ENCODE measurements at places on chromosomes 5 and 9.

- no peak for DNase-seq
Measured at GRCh38 chr5:104702212-104702611, 1139.6 kb upstream of the NUDT12 start.

DNA sequence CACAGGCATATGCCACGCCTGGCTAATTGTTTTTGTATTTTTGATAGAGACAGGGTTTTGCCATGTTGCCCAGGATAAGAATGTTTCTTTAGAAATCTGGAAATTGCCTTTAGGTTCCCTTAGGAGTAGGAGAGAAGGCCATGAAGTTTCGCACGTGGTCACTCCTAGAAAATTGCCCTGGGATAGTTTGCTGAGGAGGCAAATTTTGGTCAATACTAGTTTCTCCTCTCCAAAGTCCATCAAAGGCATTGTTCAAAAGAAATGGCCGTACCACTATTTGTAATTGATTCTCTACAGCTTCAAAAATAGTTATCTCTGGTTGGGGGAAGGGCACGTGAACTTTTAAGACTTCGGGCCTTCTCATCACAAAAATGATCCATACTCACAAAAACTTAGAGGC is 845 bp upstream of the SLC30A5 start:
- DNase-seq: no peak

DNA sequence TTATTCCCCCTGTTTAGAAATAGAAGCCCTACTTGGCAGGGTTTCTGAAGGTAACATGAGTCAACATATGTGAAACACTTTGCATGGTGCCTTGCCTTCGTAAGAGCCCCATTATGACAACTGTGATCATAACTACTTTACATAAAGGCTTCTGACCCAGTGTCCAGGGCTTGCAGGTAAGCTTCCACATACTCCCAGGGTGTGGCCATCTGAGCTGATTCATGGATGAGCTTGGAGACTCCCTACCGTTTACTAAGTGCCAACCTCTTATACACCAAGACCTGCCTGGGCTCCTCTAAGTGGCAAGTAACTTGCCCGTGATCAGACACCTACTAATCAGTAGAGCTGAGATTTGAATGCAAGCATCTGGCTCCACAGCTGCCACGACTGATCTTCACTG is 62.8 kb upstream of the C5orf58 start:
- no peak for DNase-seq

GRCh38 chr5:15431923-15432322 is 68.1 kb upstream of the FBXL7 start:
- no peak for DNase-seq

DNA sequence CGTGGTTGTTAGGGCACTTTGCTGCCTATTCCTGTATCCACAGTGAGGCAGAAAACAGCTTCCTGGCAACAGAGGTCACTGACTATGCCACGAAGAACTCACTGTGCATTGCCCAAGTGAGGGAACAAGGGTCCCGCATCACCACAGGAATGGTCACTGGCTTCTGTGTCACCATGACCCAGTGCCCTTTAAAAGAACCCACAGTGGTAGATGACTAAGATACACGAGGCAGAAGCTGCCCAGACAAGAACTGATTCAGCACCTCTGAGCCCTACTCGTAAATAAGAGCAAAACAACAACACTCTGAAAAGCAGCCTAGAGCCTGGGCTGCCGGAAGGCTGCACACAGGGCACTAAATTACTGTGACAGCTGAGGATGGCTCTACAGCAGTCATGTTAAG is 236.6 kb upstream of the RASEF start:
- DNase-seq: no peak

DNA sequence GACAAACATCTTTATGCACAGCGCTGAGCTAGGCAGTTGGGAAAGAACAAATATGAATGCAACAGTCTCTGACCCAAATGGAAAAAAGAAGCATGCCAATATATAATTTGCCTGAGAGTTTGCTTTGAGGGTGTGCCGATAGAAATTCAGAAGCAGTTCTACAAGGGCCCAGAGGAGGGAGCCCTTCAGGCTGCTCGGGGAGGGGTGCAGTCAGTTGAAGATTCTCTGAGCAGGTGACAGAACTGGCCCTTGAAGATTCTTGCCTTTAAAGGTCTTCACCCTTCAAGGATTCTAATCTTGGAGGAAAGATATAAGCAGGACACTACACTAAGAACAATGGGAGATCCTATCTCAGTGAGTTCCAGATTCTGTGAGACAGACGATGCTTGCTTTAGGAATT is 3.7 kb upstream of the PAPPA start:
- DNase-seq: no peak

GRCh38 chr9:84668196-84669012 is 1.1 kb upstream of the NTRK2 start:
- DNase-seq: peak; percentile 87

GRCh38 chr5:169024421-169024820 is 276.5 kb downstream of the SLIT3 start:
- DNase-seq: peak; percentile 89

GRCh38 chr9:125544484-125544883 is 162.5 kb downstream of the MAPKAP1 start:
- DNase-seq: no peak

- no peak for DNase-seq
Measured at GRCh38 chr5:18985171-18985758, 1002.7 kb downstream of the CDH18 start.

DNA sequence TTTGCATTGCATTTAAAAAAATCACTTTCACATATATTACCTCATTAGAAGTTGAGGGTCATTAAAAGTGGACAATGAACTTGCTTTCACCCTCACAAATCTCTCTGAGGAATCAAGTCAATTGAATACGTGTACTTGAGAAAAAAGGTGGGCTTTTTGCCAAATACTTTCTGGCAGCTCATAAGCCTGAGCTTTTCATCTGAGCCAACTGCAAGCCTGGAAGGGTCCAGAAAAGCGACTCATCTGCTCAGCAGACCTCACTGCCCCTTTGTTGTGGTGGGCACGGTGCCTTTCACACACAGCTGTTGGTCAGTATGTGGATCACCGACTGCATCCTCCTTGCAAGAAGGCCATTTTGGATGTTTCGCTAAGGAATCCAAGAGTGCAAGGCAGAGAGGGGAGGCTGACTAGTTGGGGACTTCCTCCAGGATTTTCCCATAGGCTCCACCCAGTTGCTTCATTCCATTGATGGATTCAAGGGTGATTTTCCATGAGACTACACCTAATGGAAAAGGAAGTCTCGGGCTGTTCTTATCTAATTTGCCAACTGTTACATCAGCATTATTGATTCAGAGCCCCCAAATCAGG is 564.7 kb downstream of the PDE4D start:
- DNase-seq: no peak

All from coronary artery (tissue), 2 donors.